ENCODE measurements at places on chromosomes 12 and 14.
A peak's percentile ranks its signal among the peaks of the same experiment; 100 is the strongest.

- DNase-seq: no peak
Measured at GRCh38 chr12:87348071-87348470, 681.1 kb downstream of the C12orf50 start.

DNA sequence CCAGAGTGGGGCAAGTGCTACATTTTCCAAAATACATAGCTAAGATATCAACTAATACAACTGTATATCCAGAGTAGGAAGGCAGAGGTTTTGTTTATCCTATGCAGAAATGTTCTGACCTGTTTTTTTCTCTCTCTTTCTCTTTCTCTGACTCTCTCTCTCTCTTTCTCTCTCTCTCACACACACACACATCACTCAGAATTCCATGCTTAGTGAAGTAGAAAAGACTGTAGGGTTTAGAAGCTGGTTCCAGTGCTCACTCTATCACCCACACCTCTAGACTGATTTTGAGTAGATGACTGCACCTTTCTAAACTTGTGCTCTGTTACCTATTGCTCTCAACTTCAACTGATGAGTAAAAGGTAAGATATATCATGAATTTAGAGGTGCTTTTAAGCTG is 356.7 kb downstream of the LRIG3 start:
- peak; percentile 34 for DNase-seq

GRCh38 chr12:31765931-31766330 is 37.1 kb upstream of the AMN1 start:
- peak; percentile 36 for DNase-seq

GRCh38 chr12:49646871-49647654 is 23.7 kb downstream of the PRPF40B start:
- DNase-seq: no peak

- no peak for DNase-seq
Measured at GRCh38 chr14:93114068-93114710, 1.5 kb downstream of the ITPK1 start.

- DNase-seq: no peak
Measured at GRCh38 chr12:47711448-47711847, 5.6 kb upstream of the RPAP3 start.

GRCh38 chr12:7137908-7138307 is 7.7 kb downstream of the CLSTN3 start:
- DNase-seq: no peak

DNA sequence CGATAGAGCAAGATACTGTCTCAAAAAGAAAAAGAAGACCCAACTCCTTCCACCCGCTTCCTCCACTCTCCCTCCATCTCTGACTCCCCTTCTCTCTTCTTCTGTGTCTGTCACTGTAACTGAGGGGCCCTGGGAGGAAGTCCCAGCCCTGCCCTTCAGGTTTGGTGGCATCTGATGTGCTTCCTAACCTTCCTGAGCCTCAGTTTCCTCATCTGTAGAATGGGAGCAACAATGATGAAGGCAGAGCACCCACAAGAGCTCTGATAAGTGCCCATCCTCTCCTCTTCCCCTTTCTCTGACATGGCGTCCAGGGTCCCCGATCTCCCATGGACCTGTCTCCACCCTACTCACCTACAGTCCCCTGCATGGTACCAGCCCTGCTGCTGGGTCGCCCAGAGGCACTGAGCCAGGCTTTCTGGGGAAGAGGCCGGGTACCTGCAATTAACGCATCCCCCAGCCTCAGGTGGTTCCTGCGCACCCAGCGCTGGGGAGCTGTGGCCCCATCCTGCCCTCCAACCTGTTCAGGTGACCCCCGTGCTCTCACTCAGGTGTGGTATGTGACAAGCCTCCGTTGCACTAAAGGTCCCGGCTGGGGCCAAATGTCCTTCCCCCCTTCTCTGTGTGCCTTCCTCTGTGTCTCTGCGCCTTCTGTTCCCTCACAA is 13.2 kb downstream of the FOXN4 start:
- DNase-seq: no peak

GRCh38 chr14:24279301-24280186 is 8.1 kb upstream of the RABGGTA start:
- DNase-seq: no peak

- no peak for DNase-seq
Measured at GRCh38 chr12:38898001-38898684, 7.2 kb downstream of the CPNE8 start.

DNA sequence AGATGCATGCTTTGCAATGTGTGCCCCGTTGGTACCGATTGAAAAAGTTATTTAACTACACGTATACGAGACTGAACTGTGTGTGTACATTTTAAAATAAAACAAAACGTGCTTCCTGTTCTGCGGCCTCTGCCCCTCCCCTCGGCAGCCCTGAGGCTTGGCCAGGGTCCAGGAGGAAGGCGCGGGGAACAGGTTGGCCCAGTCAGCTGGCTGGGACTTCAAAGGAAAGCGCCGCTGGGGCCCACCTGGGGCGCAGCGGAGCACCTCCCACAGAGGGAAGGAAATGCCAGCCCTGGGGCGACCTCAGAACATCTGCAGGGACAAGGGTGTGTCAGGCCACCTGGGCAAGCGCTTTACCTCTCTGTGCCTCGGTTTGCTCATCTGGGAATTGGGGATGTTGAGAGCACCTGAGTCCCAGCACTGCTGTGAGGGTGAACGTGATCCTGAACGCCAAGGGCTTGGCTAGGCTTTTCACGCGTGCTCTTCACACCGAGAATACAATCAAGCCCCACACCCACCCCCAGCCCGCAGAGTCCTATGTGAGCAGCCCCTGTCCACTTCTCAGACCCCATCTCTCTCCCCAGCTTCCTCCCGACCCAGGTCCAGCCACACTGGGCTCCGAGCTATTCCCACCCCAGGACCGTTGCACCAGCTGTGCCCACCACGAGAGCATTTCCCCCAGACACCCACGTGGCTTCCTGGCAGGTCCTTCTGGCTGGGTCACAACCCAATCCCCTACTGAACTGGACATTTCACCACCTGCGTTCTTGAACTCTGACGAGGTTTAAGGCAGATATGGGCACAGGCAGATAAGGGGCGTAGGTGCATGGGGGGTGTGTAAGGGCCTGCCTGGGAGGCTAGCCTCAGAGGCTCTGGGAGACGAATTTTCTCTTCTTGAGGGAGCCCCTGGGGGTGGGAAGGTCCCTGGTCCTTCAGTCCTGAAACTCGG is 41.9 kb upstream of the NCOR2 start:
- DNase-seq: peak; percentile 69

GRCh38 chr14:91138511-91139359 is 24.9 kb downstream of the DGLUCY start:
- peak; percentile 47 for DNase-seq

GRCh38 chr14:91238661-91239060 is 5.8 kb downstream of the GPR68 start:
- DNase-seq: no peak

- DNase-seq: peak; percentile 60
Measured at GRCh38 chr12:51954561-51955361, 3.3 kb downstream of the ACVR1B start.

GRCh38 chr14:93094121-93094918 is 21.4 kb downstream of the ITPK1 start:
- no peak for DNase-seq

- DNase-seq: no peak
Measured at GRCh38 chr12:86837246-86837645, 581.1 kb upstream of the MGAT4C start.

- DNase-seq: no peak
Measured at GRCh38 chr12:14157088-14157747, 175.8 kb upstream of the GRIN2B start.

- DNase-seq: peak; percentile 53
Measured at GRCh38 chr14:94110552-94111181, at the start of gene IFI27. TSS of gene IFI27 (plus strand) at chr14:94110736.

DNA sequence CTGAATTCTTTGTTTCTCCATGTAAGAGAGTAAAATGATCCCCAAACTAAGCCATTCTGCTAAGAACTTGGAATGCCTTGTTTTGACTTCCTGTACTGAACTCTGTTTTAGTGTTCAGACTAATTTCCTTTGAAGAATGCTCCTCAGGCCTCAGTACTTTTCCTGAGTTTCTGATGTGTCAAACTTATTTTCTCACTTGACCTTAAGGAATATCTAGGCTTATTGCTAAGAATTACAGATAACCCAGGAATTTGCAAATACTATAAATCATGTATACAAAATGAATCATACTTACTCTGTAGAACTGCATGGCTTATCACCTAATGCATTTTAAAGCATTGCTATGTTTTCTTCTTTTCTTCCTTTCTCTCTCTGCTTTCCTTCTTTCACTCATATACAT is 93.1 kb upstream of the PKP2 start:
- DNase-seq: no peak

- no peak for DNase-seq
Measured at GRCh38 chr12:76787689-76788088, 23.8 kb downstream of the ZDHHC17 start.

- peak; percentile 50 for DNase-seq
Measured at GRCh38 chr14:79549515-79549914, 661.8 kb downstream of the DIO2 start.

- DNase-seq: no peak
Measured at GRCh38 chr14:73313151-73313550, 75.8 kb downstream of the PAPLN start.

- no peak for DNase-seq
Measured at GRCh38 chr12:104604995-104605675, 148.4 kb downstream of the CHST11 start.

- no peak for DNase-seq
Measured at GRCh38 chr12:24244231-24244630, 294.8 kb upstream of the SOX5 start.

GRCh38 chr12:11228296-11228879 is 41.1 kb downstream of the PRB3 start:
- peak; percentile 61 for DNase-seq

DNA sequence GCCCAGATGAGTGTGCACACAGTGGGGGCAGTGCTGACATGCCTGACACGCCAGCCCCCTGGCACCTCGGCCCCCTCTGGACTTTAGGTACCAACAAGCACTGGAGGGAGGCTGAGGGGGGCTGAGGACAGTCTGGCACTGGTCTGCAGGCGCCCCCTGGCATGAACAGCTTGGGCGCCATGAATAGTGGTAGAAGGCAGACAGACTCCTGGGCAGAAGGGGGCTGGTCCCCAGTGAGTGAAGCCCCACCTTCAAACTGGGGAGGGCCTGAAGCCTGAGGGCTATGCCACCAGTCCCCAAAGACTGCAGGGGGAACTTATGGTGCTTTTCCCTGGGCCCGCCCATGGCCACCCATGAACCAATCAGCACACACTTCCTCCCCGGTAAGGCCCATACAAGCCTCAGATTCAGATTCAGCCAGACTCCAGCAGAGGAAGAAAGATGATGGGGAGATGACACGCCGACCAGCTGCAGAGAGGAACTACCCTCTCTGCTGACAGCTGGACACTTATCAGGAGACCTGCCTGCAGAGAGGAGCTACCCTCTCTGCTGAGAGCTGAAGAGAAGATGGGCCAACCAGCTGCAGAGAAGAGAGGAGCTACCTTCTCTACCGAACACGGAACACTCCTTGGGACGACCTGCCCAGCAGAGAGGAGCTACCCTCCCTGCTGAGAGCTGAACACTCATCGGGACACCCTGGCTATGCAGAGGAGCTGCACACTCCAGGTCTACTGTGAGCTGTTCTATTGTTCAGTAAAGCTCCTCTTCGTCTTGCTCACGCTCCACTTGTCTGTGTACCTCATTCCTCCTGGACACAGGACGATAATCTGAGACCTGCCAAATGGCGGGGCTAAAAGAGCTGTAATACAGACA is 324.5 kb downstream of the PCNX1 start:
- DNase-seq: no peak

- no peak for DNase-seq
Measured at GRCh38 chr14:22981090-22981875, 1.1 kb downstream of the AJUBA start.

DNA sequence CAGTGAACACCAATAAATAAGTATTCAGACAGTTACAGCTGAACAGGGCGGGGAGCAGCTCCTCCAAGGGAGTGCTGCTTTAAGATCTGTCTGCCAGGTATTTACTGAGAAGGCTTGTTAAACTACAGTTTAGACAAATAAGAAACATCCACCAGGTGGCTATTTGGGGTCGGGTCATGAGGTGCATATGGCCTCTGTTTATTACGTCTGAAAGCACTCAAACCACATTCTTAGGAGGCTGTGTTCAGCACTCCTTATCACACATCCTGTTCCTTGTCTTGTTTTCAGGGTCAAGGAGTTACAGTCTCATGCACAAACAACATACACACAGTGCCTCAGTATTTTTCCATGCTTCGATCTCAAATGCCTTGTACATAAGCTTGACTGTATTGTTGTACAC is 78.8 kb downstream of the KCNMB4 start:
- peak; percentile 12 for DNase-seq

DNA sequence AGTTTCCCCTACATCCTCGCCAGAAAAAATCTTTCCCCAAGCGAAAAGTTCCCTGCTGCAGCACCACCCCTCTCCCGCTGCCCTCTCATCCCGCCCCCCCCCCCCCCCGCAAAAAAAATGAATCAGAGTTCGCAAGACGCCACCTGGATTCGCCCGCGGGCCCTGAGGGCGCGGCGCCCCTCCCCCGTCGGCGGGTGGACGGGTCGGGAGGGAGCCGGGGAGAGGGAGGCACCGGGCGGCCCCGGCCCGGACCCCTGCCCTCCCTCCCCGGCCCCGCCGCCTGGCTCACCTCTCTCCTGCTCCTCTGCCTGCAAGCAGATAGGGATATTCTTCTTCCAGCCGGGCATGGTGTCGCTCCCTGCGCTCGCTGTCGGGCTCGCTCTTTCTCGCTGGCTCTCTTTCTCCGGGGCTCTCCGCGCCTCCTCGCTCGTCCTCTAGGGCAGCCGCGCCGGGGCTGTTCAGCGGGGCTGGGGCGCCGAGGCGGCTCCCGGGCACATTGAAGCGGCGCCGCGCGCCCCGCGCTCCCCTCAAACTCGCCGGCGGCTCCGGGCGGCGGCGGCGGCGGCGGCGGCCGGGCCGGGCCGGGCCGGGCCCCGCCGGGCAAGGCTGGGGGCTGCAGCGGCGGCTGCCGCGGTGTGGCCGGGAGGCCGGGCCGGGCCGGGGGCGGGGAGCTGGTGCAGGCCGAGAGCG is 200.3 kb upstream of the CAND1 start:
- peak; percentile 38 for DNase-seq

GRCh38 chr14:49853572-49854375 is 1.2 kb upstream of the NEMF start:
- DNase-seq: peak; percentile 86

GRCh38 chr12:56157201-56158028 is 744 bp upstream of the MYL6 start:
- peak; percentile 84 for DNase-seq

- DNase-seq: peak; percentile 17
Measured at GRCh38 chr14:64478634-64479250, 13.4 kb downstream of the AKAP5 start.

- DNase-seq: no peak
Measured at GRCh38 chr14:97602438-97603117, 805.4 kb downstream of the VRK1 start.
